Activated T-cell treated with anti-CD3 and anti-CD28 coated beads for 24 hours (primary cell): ENCODE measurements at places on chromosomes 7 and 10.
A peak's percentile ranks its signal among the peaks of the same experiment; 100 is the strongest.

DNA sequence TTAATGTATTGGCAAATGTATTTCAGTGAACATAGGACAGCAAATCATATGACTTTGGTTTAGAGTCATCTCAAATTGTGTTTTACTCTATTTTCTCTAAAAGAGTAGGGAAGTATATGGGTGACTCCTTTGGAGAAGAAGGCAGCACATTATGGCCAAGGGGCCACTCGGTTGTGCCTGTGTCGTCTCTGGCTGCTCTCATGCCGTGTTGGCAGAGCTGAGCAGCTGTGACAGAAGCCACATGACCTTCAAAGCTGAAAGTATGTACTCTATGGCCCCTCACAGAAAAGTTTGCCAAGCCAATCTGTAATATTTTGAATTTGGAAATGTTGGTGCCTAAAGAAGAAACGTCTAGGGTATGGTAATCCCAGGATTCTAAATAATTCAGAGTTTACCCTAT is 47.5 kb downstream of the TASOR2 start:
- no peak for DNase-seq

- no peak for DNase-seq
Observed at GRCh38 chr10:13143766-13144165, 17.6 kb upstream of the MCM10 start.

- DNase-seq = no peak
Observed at GRCh38 chr7:131608116-131608500, 51.7 kb upstream of the PODXL start.

- no peak for DNase-seq
Observed at GRCh38 chr7:101390901-101391301, 28.2 kb downstream of the COL26A1 start.

DNA sequence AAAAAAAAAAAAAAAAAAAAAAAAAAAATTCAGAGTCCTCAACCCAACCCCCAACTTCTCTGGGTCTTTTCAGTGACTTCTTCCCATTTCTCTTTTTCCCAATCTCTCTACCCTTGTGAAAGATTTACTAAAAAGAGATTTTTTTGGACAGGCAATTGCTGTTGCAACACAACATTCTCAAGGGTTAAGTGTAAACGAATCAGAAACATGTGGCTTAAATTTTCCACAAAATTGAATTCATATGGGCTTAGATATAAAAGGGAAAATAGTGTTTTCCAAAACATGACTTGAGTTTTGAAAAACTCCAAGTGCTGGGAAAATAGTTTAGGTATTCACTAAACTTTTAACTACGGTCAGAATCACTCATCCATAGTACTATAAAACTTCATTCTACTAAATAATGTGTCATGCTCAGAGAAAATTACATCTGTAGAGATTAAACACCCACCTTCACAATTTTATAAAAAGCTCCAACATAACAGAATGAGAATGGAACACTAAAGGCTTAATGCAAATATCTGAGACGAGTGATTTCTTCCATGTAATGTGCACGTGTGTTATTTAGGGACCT is 643.1 kb downstream of the PARD3 start:
- no peak for DNase-seq

DNA sequence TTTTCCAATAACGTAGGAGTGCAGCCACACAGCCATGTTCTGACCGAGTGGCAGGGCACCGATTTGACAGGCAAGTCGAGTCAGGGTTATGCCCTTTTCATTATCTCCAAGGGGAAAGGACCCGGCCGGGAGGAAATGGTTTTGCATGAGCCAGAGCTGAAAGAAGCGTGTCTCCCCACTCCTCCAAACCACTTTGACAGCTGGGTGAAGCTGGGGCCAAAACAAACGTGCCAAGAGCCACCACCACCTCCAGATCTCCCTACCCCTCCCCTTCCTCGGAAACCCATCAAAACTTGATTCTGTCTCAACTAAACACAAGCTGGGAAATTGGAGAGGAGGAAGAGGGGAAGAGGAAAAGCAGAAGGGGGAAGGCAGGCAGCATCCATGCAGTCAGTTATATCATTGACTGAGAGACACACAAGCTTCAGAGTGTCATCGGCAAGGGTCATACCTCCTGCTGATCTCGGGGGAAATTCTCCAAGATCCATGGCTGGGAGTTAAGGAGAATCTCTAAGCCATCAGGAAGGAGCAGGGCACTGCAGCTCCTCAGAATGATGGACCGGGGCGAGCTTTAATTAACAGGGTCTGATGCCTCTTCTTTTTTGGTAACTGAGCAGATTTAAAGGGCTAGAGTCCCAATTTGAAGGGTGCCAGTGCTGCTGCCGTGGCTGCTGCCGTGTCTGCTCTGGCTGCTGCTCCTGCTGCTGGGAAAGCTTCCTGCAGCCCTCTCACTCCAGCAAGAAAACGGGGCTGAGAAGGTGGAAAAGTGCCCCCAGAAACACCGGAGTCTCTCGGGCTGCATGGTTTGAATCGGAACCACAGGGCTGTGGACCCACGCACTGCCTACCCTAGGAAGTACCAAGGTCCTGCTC is 34.7 kb upstream of the CALN1 start:
- DNase-seq = no peak

DNA sequence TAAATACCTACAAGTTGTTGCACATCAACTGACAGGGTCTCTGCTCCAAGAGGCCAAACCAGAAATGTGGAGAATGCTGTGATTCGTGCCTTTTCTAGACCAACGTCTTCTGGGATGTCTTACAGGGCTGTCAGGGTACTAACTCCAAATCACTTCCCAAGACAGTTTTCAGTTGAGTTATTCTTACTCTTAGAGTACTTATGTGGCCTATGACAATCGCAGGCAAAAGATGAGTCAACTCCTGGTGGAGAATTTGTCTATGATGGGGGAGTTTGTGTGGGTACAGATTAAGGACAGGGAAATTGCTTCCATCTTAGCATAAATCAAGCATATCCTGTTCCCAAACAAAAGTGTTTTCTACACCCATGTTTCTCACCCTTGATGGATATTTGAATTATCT is 734.8 kb downstream of the TNS3 start:
- no peak for DNase-seq

DNA sequence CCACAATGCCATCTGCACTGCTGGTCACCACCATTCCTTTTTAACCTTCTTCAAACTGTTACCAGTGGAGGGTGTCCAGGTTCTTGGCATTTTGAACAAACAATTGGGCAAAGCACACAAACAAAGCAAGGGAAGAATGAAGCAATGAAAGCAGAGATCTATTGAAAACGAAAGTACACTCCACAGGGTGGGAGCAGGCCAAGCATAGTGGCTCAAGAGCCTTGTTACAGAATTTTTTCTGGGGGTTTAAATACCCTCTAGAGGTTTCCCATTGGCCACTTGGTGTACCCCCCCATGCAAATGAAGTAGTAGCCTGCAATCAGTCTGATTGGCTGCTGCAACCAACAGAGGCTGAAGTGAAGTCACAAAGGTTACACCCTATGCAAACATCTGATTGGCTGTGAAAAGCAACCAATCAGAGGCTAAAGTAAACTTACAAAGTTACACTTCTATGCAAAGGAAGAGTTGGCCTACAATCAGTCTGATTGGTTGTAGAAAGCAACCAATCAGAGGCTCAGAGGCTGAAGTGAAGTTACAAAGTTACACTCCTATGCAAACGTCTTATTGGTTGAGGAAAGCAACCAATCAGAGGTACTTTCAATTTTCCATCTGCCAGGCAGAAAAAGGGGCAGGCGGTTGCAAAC is 103.2 kb upstream of the WAC start:
- no peak for DNase-seq

DNA sequence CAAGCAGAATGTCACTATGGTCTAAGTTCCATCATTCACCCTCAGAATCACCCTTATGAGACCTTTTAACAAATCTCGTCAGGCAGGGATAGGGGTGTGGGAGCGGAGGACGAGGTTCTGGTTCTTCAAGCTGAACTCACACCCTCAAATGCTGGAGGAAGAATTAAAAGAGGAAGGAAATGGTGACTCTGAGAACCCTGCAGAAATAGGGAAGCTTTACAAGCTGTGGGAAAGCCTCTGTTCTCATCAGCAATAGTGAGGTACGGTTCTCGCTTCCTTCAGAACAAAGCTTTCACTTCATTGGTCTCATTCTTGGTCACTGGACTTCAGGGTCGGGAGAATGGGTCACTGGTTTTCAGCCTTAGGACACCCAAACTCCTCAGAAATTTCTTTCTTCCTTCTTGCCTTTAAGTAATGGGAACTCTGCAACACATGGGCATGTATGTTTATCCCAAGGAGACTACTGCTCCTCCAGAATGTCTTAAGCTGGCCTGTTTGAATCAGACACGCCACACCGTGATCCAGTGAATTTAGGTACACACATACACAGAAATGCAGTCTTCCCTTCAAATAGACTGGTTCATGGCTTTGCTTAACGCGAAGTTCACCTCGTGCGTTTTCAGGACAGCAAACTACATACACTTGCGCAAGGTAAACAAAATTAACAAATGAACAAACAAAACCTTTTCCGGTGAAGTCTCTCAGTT is 226.0 kb downstream of the SFMBT2 start:
- no peak for DNase-seq

DNA sequence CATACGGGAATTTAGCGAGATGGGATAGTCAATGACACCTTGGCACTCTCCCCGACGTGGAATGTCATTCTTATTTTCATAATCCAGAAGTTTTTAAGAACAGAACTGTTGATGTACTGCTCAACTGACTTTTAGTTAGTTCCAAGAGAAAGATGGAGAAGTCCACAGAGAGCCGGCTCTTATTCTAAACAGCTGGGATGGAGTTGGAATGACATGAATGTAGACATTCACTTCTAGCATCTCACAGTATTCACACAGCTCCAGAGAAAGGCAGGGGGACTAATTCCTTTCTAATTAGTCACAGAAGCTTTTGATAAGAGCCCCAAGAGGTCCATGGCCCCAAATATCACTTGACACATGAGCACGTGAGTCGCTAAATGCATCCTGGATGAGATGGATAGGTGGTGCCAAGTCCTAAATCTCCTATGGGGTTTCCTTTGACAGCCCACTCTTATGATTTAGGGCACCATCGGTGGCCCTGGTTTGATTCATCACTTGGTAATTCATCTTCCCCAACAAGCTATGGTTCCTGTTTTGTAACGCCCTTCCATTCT is 420.3 kb upstream of the AUTS2 start:
- DNase-seq = no peak

DNA sequence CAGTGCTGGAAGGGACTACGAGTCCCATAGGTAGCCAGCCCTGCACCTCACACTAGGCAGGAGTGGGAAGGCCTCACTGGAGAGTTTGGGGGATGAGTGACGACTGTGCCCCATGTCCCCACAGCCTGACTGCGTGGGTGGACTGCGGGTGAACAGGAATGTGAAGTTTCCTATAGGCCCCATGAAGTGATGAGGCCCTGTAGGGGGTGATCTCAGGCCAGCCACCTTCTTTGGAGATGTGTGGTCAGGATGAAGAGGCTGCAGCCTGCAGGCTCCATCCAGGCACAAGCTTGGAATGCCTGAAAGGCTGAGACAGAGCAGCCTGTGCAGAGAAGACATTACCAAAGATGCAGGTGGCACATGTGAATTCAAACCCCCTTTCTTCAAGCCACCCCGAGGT is 94.9 kb downstream of the CPXM2 start:
- no peak for DNase-seq

- DNase-seq = peak; percentile 87
Observed at GRCh38 chr7:4883372-4884144, at the start of gene RADIL. TSS of gene RADIL (minus strand) at chr7:4883716. CDS start at chr7:4878139, 5,577 bp downstream.

- DNase-seq = no peak
Observed at GRCh38 chr7:8215648-8216333, 46.2 kb downstream of the ICA1 start.
